ENCODE measurements at places on chromosomes 2 and 18.

DNA sequence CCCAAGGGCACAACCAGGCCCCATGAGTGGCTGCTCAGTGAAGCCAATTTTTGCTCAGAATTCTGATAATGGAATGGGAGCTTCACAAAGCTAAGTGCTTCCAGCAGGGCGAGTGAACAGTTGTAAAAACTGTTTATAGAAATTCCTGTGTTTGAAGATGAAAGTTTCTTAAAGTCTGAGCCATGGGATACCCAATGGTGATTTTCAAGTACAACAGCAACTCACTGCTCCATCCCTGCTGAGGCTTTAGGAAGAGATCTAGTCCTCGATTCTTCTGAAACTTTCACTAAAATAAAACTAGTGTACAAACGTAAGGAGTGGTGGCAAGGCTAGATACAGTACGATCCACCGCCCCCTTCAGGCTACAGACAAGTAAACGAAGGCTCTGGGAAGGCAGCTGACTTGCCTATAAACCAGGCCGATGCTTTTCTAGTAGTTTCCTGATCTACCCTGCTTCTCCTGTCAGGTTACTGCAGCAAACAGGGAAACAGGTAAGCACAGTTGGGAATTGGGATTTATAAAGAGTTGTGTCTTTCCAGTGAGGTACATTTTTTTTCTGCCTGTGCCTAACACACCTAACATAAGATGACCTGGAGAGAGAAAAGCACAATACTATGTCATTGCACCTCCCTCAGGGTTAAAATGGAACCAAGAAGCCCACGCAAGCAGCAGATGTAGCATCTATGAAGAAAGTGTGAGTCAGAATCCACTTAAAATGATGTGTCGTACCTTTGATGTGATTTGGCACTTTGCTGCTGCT, 108.7 kb downstream of the UXS1 start:
- DNase-seq, result no peak

DNA sequence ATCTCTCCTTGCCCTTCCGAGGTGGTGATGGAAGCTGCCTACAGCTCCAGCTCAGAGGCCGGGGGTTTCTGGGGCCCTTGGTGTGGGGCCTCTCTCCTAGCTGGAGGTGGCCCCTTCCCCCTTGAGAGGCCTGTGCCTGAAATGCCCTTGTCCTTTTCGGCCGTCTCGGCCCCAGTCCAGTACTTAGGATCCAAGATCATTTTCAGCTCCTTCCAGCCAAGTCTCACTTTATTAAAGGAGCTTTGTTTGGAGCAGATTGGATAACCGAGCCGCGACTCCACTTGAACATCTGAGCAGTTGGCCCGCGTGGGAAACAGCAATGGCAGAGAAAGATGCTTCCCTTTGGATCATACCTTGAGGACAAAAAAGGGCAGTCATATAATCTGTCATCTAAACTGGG, 125.0 kb downstream of the NEDD4L start:
- DNase-seq, result no peak

GRCh38 chr2:16649353-16650286, 16.0 kb downstream of the CYRIA start:
- no peak for DNase-seq

GRCh38 chr2:41782306-41783158, 265.3 kb upstream of the PKDCC start:
- DNase-seq, result no peak

- DNase-seq, result no peak
Measured at GRCh38 chr2:207176247-207176646, 10.5 kb upstream of the KLF7 start.

GRCh38 chr2:187912950-187913349, 358.7 kb upstream of the TFPI start:
- DNase-seq, result no peak

DNA sequence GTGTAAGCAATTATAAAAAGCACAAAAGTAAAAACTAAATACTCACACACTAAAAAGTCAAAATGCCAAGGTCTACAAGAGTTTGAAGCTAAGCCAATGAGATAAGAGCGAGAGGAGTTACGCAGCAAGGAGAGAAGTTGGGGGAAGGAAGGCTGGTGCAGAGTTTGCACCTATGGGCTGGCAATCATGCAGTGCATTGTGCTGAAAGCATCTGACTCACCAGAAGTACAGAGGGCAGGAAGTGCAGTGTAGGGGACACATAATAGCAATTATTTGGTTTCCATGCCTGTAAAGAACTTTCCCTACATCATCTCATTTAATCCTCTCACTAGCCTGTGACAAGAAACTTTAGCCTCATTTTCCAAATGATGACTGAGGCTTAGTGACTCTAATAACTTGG, 142.7 kb upstream of the KYNU start:
- DNase-seq, result no peak

GRCh38 chr2:55530539-55531081, 11.1 kb downstream of the CFAP36 start:
- DNase-seq, result no peak

- no peak for DNase-seq
Measured at GRCh38 chr2:189022053-189022481, 47.9 kb downstream of the COL3A1 start.

GRCh38 chr2:9842487-9843228, 616 bp upstream of the TAF1B start:
- DNase-seq, result no peak

DNA sequence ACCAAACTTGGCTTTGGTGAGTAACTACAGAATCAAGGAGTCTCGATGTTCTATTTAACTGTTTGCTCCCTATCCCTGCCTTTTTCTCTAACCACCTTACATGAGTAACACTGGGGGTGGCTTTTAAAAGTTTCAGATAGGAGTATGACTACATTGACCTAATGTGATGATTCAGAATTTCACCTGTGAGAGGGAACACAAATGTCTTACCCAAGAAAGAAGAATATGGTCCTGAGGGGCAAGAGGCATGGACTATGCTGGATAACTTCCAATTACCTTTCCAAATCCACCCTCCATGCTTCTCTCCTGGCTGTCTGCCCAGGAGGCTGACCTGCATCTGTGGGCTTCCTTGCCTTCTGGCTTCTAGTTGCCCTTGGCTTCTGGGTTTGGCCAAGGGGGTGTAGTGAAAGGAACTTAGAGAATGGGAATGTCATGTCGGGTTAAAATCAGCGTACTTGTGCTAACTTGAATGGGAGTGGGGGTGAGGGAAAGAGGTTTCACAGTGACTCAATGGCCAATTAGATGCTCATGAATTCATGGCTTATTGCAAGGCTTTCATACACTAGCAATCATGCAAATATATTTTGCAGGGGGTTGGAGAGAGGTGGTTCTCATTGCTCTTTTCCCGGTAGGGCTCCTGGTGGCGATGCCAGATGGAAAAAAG, 5.3 kb upstream of the IL36G start:
- no peak for DNase-seq

GRCh38 chr2:3611589-3611988, 16.7 kb downstream of the COLEC11 start:
- DNase-seq, result no peak

DNA sequence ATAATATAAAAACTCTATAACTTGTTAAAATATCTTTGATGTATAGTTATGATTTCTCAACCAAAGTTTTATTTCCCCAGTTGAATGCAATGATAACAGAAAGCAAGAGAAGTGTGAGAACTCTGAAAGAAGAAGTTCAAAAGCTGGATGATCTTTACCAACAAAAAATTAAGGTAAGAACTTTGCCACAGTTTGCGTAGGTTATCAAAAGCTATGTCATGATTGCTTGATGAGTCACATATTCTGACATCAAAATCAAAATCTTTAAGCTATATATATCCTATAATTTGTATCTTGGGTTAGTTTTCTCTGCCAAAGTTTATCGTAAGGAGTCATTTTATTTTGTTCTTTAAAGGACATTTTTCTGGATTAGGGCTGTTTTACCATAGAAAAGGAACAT, 35.0 kb downstream of the NDC80 start:
- DNase-seq, result no peak

GRCh38 chr2:70852824-70853223, 17.2 kb upstream of the CD207 start:
- no peak for DNase-seq

- DNase-seq, result no peak
Measured at GRCh38 chr2:189008555-189009262, 34.5 kb downstream of the COL3A1 start.

- DNase-seq, result no peak
Measured at GRCh38 chr2:62686012-62686685, 19.4 kb upstream of the EHBP1 start.

DNA sequence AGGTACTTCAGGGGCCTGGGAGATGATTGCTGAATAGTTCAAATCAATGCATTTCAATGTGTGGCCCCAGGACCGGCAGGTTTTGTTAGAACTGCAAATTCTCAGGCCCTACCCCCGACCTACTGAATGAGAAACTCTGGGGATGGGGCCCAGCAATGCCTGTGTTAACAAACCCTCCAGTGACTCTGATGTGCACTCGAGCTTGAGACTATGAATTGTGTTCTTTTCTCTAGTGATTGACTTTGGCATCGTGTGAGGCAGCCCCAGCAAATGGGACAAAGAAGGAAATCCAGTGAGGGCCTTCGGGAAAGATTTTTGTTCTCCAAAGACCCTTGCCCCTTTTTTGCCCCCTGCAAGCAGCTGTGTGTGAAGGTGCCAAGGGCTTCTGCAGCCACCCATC, 22.4 kb downstream of the ALK start:
- no peak for DNase-seq

DNA sequence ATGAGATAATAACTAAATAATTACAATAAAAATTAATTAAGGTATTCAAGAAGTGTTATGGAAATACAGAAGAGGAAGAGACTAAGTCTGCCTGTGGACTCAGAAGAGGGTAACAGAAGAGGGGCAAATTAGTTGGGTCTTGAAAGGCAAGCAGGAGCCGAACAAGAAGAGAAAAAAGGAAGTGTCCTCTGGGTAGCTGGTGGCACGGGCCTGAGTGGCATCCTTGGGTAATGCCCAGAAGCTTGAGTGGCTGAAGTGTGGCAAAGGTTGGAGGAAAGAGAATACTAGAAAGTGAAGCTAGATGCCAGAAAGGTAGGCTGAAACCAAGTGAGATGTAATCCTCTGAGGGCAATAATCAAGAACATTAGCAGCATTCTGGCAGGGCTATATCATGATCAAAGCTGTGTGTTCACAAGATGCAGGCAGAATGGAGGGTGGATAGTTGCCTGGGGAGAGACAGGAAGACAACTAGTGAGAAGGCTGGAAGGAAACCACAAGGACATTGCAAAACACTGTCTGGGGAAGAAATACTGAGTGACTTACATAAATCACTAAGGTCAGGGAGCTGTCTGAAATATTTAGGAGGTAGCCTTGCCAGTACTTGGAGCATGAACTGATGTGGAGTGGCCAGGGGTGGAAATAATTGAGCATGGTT, 16.2 kb downstream of the DOCK10 start:
- no peak for DNase-seq

DNA sequence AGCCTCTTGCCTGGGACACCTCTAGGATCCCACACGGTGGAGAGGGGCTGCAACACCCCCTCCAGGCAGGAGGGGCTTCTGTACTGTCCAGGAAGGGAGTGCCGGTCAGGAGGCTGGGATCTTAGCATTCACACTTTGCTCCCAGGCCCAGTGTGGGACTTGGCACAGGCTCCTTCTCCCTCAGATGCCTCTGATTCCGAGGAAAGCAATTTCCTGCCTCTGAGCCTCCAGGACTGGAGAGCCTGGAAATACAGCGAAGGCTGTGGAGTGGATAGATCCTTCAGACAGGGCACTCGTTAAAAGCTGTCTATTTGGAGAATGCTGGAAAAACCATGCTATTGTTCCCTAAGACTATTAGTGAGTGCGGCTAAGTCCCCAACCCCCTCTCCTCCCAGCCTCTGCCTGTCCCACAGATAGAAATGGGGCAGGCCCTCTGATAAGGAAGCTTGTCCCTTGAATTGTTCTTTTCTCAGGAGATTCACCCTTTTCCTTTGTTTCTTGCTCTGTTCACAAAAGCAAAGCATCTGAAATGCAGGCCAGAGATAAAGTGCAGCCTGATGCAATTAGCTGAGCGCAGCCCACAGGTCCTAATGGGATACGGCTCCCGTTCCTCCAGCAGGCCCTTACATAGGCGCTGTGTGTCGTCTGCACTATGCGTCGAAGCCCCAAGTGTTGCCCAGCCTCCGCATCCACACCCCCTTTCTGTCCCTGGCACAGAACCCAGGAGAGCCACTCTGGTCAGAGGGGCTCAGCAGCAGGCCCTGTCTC, 252.2 kb downstream of the KLHL29 start:
- DNase-seq, result no peak

DNA sequence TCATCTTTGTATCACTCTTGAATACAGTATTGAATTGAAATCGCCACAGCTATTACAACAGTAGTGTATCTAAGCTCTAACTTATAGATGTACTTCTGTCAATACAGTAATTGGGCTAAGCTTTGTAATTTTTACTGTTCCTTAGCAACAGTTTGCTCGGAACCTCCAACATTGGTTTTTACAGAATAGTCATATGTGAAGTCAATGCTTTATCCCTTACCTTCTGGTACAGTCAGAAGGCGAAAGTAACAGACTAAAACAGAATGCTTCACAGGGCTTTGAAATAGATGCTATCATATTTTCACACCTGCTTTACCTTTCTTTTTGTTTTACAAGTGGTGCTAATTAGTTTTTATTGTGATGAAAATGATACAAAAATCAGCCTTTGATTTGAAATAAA, 46.9 kb upstream of the CYP20A1 start:
- no peak for DNase-seq

- DNase-seq, result no peak
Measured at GRCh38 chr18:6024745-6025248, 129.5 kb upstream of the TMEM200C start.

GRCh38 chr2:40372283-40372985, 79.5 kb downstream of the SLC8A1 start:
- no peak for DNase-seq

- no peak for DNase-seq
Measured at GRCh38 chr2:72921088-72921851, 4.0 kb downstream of the EMX1 start.

DNA sequence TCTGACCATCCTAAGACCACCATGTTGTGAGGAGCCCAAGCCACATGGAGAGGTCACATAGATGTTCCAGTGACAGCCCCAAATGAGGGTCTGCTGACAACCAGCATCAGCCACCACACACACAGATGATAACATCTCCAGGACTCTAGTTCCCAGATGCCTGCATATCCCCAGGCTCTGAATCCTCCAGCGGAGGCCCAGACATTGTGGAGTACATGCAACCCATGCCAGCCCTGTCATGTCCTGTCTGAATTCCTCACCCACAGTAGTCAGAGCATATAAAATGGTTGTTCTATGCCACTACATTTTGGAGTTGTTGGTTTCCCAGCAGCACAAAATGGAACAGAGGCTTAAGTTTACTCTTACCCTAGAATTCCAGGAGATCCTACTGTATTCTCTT, 122.0 kb upstream of the SLC35G4 start:
- no peak for DNase-seq

DNA sequence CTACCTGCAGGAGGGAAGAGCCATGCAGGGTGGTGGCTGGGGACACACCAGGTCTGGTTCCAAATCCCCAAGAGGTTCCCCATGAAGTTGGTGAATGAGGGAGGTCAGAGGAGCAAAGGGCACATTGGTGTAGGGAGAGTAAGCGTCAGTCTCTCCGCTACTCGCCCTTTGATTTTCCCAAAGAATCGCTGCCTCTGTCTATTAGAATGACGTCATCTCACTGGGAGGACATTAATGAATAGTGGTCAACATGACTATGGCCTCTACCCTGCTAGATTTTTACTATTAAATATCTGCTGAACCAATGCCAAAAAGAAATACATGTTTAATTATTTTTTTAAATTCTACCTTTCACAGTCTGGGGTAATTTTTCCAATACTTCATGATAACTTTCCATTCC, 109.6 kb upstream of the SNTG2 start:
- DNase-seq, result no peak

All from NCI-H187 treated with DMSO at 0.1 percent for 48 hours (cell line).